Putamen (tissue), 1 donor: ENCODE measurements at places on chromosomes 13 and 19.

- no peak for DNase-seq
These were observed 1.1 kb upstream of the ACP5 start for GRCh38 chr19:11578258-11579142.

- no peak for DNase-seq
These were observed 57.8 kb downstream of the CCDC70 start for GRCh38 chr13:51919531-51919930.

DNA sequence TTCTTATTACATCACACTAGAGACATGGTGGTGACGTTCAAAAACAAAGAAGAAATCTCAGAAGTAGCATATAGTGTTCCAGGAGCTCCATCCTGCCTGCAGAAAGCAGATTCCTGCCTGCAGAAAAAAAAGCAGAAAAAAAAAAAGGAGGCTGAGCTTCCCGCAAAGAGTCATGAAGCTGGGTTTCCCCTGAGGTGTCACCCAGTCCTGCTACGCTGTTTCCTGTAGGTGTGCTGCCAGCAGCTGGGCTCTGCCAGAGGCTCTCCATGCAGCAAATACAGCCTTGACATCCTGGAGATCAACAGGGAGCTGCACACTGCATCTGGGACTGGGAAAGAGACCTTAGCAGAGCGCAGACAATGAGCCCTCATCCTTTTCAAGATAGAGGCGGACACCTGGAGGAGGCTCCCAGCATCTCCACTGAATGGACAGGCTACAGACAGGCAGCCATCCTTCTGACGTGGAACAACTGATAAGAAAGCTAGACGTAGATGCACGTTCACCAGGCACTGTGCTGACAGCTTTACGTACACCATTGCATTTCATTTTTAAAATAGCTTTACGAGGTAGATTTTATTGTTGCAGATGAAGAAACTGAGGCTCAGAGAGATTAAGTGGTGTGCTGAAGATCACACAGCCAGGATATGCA is 350.9 kb downstream of the FOXO1 start:
- DNase-seq, result no peak

GRCh38 chr13:62088165-62088564 is 672.5 kb upstream of the PCDH20 start:
- DNase-seq, result no peak

GRCh38 chr13:30141775-30142485 is 165.4 kb downstream of the KATNAL1 start:
- DNase-seq, result no peak

- DNase-seq, result no peak
These were observed 5.0 kb downstream of the SGTA start for GRCh38 chr19:2777952-2778683.

- peak; percentile 80 for DNase-seq
These were observed 45.6 kb upstream of the MRI1 start for GRCh38 chr19:13718733-13719132.

DNA sequence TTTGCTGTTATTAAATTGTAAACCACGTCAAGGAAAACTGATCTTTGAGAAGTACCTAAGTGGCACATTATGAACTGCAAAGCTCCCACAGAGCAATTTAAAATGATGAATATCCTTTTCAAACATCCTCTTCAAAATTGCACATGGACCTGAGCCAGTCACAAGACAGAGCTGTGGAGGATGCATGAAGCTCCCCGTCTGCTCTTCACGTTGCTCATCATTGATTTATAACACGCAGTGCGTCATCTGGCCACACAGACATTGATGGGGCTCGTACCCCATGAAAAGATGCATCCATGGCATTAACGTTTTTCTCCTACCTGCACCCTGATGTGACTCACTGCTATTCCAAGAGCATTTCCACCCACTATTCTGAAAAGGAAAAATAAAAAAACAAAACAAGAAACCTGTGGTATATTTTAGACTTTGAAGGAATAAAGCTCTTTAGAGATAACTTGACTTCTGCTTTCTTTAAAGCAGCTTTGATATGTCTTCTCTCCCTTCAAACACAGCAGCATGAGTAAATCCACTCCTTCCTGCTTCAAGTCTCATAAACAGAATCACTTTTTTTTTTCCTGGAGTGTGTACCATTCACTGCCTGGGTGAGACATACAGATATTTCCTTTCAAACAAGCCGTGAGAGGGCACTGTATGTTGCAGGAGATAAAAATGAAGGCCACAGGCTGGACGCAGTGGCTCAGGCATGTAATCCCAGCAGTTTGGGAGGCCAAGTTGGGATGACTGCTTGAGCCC is 7.2 kb upstream of the SERTM1 start:
- no peak for DNase-seq
